ENCODE measurements at places on chromosomes 2 and 18.

- no peak for DNase-seq
Measured at GRCh38 chr18:12567849-12568248, 90.1 kb downstream of the SPIRE1 start.

DNA sequence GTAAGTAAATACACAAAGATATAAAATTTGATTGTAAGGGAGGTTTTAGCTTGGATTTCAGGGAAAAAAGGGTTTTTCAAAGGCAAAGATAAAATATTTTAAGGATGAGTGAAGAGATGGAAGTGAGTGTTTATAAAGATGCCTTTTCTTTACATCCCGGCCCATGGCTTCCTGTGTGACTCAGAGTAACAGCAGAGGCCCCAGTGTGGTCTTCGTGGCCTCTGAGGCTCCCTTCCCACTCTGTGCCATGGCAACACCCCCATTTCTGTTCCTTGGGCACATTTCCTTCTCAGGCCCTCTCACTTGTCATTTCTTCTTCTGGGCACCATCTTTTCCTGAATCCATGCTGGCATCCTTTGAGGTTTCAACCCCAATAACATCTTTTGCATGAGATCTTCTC, 92.6 kb upstream of the TMEM18 start:
- DNase-seq = no peak

DNA sequence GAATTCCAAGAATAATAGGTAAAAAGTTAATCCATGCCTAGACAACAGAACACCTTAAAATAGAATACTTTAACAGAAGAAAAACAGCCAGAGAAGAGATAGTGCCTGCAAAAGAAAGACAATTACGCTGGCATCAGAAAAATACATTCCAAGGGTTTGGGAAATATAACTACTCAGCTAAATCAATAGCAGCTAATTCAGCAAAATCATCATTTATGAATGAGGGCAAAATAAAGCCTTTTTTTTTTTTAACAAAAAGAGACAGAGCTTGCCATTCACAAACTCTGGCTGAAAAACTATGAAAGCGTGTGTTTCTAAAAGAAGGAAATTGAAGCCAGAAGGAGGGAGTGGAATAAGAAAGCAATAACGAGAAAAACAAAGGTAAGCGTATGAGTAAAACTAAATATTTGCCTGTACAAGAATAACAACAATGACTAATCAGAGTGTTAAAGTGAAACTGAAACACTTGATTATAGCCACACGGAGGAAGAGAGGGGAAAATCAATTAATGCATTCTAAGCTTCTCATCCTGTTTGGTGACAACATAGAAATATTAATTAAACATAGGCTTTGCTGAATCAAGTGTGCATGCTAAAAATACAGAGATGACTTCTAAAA, 90.2 kb downstream of the EHD3 start:
- DNase-seq = peak; percentile 74

- no peak for DNase-seq
Measured at GRCh38 chr2:133605011-133605765, 36.9 kb upstream of the NCKAP5 start.

DNA sequence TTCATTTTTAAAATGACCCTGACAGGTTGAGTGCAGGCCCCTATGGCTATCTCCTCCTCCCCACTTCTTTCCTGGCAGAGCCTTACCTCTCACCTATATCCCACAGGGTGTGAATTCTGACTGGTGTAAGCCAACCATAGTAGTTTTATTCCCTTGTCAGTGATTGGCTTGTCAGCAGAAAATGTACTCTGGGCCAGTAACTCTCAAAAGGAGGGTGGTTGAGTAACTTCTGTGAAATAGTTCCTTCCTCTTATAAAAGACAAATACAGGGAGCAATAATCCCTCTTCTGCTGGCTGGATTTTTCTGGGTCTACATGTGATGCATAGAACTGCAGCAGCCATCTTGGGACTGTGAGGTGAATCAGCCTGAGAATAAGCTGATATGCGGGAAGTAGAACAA, 83.4 kb downstream of the RAPH1 start:
- DNase-seq = no peak

- peak; percentile 67 for DNase-seq
Measured at GRCh38 chr18:61972389-61973264, 79.8 kb upstream of the RNF152 start.

- DNase-seq = no peak
Measured at GRCh38 chr2:63851691-63852311, 10.1 kb downstream of the UGP2 start.

Data from common myeloid progenitor, CD34-positive (primary cell).